ENCODE measurements at places on chromosomes 16 and 17.

DNA sequence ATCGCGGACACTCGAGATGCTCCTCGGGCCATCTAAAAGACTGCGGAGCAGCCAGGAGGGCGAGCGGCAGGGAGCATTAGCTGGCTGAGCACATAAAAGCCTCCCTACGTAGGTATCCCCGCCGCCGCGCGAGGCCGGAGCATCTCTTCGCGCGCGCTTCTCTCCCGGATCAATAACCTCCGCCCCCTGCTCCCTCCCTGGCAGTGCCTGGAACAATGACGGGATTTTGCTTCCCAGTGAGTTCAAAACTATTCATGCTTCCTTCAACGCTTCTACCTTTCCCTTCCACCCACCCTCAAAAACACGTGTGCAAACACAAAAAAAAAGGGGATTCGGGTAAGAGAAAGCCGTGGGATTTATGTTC is 984 bp downstream of the CENPV start:
- no peak for DNase-seq

GRCh38 chr17:40095944-40096791 is 4.2 kb downstream of the NR1D1 start:
- DNase-seq, result peak; percentile 89

GRCh38 chr16:49788986-49789385 is 66.9 kb downstream of the ZNF423 start:
- DNase-seq, result no peak

DNA sequence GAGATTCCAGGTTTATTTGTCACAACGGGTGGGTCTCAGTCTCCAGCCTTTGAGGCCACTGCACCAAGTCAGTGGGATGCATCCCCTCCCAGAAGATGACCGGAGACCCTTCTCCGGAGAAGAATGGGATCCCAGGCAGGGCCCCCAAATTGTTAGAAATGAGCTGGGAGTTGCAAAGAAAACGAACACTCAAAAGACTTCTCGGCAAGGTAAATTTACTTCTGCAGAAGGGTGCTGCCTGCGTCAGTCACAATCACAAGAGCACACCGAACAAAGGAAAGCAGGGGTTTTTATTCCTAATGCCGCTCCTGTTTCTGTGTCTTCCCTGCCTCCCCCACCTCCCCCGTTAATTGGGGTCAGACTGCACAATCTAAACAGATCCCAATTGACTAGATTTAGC is 61.4 kb downstream of the ATF7IP2 start:
- no peak for DNase-seq

DNA sequence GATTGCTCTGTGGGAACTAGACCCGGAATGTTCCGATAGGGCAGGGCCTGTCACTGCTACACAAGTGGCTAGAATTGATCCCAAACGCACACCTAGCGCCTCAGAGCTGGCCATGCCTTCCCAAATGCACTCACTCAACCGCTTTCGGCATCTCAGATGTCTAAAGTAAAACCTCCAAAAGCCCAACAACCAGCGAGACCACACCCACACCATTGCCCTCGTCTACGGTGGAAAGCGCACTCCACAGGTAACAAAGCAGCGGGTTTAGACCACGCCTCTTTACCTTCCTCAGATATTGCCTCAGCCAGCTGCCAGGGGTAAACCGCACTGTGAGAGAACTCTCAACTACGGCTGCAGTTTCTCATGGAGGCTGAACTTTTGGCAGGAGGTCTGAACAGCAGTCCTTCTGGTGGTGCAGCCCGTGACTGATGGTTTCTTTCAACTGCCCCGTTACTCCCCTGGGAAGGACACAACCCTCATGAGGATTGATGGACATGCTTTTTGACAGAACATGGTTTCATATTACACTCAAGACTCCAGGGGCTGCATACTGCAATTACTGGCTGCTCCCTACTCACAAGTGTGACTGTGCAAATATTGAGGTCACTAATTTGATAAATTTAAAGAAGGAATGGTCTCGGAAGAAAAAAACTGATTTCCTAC is 34.5 kb downstream of the USP7 start:
- no peak for DNase-seq

DNA sequence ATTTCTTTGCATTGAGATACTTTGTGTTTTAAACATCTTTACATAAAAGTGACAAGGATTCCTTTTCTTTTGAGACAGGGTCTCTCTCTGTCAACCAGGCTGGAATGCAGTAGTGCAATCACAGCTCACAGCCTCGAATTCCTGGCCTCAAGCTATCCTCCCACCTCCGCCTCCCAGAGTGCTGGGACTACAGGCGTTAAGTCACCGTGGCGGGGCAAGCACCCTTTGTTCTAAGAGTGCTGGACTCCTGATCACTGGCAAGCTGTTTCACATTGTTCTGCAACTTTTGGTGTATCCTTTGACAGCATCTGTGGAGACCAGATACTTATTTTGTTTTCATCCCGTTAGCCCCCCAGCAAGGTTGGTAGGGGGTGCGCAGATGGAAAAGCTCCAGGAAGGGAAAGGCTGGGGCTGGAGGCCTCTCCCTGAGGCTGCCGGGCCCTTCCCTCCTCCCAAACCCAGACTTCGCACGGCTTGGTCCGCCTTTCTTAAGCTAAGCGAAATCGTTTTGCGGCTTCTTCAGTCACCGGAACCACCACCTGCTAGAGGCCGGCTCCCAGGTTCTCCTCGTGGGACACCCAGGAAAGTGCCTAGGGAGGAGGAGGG is 1.1 kb downstream of the ST6GALNAC2 start:
- DNase-seq, result no peak

DNA sequence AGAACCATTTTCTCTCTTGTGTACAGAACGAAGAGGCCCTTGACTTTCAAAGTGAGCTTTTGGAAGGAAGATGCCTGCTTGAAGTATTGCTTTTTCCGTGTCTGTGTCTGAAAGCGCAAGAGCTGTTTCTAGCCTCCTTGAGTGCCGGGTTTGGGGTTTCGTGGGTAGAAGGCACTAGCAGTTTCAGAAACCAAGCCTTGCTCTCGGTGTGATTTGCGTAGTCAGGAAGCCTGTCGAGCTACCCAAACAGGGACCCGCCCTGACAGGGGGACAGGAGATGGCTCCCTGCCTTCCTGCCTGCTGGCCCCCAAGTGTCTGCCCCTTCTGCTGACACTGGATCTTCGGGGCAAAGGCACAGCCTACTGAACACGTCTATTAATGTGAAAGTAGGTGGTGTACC is 322.0 kb downstream of the MAF start:
- no peak for DNase-seq

DNA sequence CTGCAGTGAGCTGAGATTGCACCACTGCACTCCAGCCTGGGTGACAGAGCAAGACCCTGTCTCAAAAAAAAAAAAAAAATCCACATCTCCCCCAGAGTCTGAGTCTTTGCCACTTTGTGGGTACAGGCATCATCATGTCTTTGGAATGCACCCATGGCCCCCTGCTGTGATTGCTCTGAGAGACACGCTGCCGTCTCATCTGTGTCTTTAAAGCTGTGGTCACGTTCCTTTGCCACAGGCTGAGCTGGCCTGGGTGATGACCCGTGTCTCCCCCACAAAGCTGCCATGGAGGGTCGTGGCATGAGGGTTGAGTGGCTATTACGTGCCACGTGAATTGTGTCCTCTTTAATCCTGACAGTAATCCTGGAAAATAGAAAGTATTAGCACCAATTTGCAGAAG is 20.2 kb downstream of the CRISPLD2 start:
- DNase-seq, result peak; percentile 8

- peak; percentile 91 for DNase-seq
These were observed 52.4 kb upstream of the IRX5 start for GRCh38 chr16:54878301-54878700.
